ENCODE measurements at places on chromosomes 2 and 18. TPM values are rescaled to one million over a fixed set of nuclear protein-coding genes. Genes with fewer than 3 reads are reported as not detected.

DNA sequence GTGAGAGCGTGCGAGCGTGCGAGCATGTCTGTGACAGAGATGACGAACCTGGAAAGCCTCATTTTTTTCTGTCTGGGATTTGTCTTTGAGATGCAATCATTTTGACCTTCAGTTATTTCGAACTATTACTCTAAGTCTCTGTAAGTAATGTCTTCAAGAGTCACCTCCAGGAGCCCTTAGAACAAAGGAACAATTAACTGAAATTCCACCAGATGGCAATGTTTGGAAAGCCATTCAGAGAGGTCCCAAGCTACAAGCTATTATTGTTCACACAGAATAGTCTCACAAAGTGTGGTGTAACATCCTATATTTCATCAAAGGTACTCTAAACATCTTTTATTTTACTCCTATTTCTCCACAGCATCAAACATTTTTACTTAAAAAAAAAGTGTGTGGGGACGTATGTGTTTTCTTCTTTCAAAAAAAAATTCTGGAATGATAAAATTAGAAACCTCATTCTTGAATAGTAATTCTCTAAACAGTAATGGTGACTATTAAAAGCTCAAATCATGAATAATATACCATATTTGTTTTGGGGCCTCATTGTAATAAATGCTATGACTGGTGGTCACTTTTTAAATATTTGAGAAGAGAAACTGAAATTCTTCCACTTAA, 35.1 kb upstream of the MAPRE2 start:
- no peak overlapping the region for H3K4me3 ChIP-seq
- H3K4me1 ChIP-seq: no peaks in the 10 kb centered on the region
- H3K36me3 ChIP-seq: no peaks in the 10 kb centered on the region

GRCh38 chr2:170247882-170248393, 70.0 kb downstream of the MYO3B start:
- peaks cover 3% of the 10 kb centered on the region for H3K4me1 ChIP-seq
- no peaks in the 10 kb centered on the region for H3K27me3 ChIP-seq
- no peak for DNase-seq
- H3K4me3 ChIP-seq: no peak overlapping the region

The SERPINB11 gene
- total RNA-seq: 0.50 TPM

GRCh38 chr2:204550751-204551511, 5.7 kb downstream of the PARD3B start:
- no peaks in the 10 kb centered on the region for H3K36me3 ChIP-seq
- H3K27ac ChIP-seq: peak overlapping the region; percentile 9
- H3K27me3 ChIP-seq: no peaks in the 10 kb centered on the region
- no peak overlapping the region for H3K4me3 ChIP-seq
- DNase-seq: no peak
- H3K4me1 ChIP-seq: peaks cover 9% of the 10 kb centered on the region

- no peak overlapping the region for H3K4me3 ChIP-seq
- no peaks in the 10 kb centered on the region for H3K27me3 ChIP-seq
Observed at GRCh38 chr2:182740701-182741100, 24.6 kb downstream of the DNAJC10 start.

DNA sequence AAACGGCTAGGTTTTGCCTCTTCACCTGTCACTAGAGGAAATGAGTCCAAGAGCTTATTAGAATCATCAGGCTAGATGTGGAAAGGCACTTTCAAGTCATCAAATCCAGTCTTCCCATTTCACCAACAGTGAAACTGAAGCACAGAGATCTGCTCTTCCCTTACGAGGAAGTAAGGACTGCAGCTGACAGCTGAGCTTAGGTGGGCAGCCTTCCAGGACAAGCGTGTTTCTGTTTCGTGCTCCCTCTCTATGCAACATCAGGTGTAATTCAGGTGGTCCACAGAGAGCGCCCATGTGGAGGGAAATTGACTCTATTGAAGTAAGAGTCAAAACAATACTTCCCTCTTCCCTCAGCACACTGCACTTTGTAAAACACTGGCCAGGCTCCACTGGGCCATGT, 5.5 kb downstream of the CYRIA start:
- no peaks in the 10 kb centered on the region for H3K36me3 ChIP-seq
- H3K27me3 ChIP-seq: no peaks in the 10 kb centered on the region
- no peak for DNase-seq
- H3K4me1 ChIP-seq: no peaks in the 10 kb centered on the region

The CABYR gene
- 169 TPM for total RNA-seq

DNA sequence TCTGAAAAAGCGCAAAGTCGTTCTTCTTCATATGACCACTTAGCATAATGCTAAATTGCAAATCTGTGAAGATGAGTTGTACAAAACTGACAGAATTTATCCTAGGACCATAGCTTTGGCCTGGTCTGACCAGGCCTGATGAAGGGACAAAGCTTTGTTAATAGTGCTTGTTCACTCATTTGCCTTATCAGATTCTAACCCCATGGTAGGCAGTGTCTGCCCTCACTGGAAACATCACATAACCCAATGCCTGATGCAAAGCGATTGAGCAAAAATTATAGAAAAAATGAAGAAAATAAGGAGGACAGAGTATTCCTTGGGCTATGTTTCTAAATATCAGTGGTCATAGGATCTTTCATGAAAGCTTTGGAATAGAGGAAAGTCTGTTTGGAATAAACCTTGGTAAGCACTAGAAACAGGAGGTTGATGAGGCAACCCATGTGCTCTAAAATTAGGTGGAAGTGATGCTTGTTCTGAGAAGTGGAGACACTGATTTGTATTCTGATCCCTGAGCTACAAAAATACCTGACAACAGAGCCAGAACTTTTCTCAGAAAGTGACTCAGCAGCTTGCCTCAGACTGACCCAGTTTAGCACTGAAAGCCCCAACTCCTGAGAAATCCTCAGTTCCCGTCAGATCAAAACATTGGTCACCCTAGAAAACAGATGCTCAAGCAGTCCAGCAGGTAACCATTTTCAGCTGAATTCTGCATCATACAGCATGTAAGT, 131.4 kb upstream of the MAPRE2 start:
- H3K27me3 ChIP-seq: no peaks in the 10 kb centered on the region
- no peak for DNase-seq
- no peak overlapping the region for H3K4me3 ChIP-seq
- no peaks in the 10 kb centered on the region for H3K4me1 ChIP-seq
- H3K36me3 ChIP-seq: no peaks in the 10 kb centered on the region
- no peak overlapping the region for H3K27ac ChIP-seq
